CD4-positive, alpha-beta T cell treated with Interleukin-10 for 1 hour (primary cell): ENCODE measurements at places on chromosomes 11 and 22.

DNA sequence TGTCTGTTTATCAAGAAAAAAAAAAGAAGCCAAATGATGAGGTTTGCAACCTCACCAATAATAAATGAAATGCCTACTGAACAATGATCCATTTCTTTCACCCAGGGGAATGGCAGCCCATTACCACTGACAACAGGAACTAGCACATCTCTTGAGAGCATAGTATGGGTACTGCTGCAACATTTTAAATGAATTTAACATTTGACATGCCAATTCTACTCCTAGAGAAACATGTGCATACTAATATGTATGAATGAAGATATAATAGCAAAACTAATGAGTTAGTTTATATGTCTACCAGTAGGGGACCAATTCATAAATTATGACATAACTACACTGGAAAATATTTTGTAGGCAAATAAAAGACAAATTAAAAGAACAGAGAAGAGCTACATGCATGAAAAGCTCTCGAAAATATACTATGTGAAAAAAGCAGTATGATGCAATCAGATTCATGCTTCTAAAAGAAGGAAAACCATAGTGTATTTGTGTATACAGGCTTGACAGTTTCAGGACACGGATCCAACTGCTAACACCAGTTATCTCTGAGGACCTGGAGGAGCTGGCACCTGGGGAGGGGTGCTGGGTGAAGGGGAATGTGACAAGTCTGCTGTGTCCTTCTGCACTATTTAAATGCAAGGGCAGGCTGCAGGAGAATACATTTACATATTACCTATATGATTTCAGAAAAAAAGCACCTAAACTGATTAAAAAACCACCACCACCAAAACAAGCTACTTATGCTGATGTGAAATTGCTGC, 6.9 kb downstream of the SMCO4 start:
- no peak for DNase-seq

GRCh38 chr11:124674571-124674970, 867 bp downstream of the SPA17 start:
- no peak for DNase-seq

GRCh38 chr11:107916671-107917241, 11.5 kb upstream of the RAB39A start:
- DNase-seq, result peak; percentile 8

- no peak for DNase-seq
Measured at GRCh38 chr11:61686469-61686868, 6.3 kb downstream of the DAGLA start.

DNA sequence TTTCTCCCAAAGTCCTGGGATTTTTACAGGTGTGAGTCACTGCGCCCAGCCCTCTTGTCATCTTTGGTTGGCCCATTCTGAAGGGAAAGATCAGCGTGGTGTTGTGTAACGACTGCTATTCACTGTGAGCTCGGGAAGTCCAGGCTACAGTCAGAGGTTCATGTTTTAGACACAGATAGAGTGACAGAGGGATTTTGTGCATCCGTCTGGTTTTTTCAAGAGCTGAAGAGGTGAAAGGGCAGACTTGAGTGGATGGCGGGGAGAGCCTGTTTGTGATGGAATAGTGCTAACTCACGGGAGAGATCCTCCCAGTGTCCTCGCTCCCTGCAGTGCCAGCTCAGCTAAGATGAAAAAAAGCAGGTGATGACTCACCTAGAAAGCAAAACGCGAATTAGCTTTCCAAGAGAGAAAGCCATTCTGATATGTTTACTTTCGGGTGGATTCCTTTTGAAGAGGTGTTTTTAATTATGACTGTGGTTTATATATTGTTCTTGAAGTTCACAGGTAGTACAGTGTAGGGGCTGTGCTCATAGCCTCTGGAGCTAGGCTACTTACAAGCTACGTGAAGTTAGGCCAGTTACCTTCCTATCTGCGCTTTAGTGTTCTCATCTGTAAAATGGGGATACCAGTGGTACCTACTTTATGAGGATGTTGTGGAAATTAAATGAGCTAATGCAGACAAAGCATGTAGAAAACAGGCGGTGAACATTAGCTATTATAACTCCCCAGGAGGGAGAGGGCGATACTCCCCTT, 67.2 kb downstream of the C11orf91 start:
- DNase-seq, result no peak

DNA sequence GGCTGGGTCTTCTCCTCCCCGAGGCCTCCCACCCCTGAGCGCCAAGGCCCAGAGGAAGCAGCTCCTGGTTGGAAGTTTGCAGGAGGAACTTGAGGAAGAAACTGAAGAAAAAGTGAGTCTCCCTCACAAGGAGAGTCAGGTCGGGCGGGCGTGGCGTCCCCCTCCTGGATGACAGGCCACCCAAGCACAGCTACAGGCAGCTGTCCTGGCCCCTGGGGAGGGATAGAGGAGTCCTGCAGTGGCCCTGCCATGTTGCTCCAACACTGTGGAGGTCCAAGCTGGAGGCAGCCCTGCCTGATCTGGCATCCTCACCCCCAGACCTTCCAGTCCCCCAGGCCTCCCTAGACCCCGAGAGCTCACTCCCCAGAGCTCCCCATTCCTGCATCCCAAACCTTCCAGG, 1150.1 kb downstream of the BRD1 start:
- no peak for DNase-seq

DNA sequence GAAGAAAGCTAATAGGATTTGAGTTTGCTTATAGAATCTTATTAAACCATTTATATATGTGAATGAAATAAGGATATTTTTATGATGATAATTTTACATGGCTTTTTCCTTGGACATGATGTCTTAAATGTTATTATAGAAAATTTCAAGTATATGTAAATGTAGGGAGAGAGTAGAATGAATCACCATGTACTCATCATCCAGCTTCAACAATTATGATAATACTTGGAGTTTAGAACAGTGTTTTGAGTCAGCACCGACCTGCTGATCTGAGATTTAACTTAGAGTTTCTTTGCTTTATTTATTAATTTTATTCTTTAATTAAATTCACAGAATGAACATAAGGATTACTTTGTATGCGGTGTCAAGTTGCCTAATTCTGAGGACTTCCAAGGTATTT, 193.5 kb downstream of the UVRAG start:
- DNase-seq, result no peak

- no peak for DNase-seq
Measured at GRCh38 chr11:116611998-116612620, 160.7 kb downstream of the BUD13 start.

GRCh38 chr22:36619797-36620399, 83.7 kb downstream of the CACNG2 start:
- no peak for DNase-seq

GRCh38 chr11:68211546-68211945, 1.6 kb downstream of the KMT5B start:
- no peak for DNase-seq

GRCh38 chr11:114562166-114562916, 2.7 kb upstream of the NXPE1 start:
- no peak for DNase-seq

DNA sequence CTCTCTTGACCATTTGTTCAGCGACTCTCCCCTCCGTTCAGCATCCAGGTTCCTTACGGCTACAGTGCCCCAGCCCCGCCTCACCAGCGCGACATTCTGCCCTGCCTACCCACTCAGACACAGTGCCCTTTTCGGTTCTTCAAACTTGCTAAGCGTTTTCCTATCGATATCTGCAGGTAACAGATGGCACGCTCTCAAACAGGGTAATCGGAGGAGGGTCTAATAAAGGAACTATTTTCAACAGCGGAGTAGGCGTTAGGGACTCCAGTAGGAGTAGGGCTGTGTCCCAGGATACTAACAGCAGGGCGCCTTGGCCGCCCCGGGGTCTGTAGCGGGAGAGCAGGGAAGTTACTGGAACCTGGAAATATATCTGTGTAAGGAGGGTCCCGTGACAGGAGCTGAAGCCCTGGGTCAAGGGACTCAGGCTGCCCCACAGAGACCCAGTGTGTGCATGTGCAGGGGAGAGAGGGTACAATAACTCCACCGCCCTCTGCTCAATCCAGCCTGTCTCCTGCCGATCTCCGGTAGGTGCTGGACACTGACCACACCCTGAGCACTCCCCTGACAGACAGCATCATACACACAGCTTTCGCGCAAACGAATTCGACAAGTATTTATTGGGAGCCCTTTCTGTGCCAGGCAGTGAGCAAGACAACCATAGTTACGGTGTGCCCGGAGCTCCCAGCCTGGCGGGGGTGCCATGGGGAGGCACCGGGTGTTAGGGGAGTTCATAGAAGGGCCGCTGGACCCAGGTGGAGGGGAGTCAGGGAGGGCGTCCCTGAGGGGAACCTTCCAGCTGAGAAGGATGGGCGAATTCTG, 2.1 kb downstream of the KLHL35 start:
- DNase-seq, result no peak

- DNase-seq, result peak; percentile 34
Measured at GRCh38 chr22:19679522-19680101, 34.7 kb upstream of the SEPTIN5 start.

GRCh38 chr11:101030015-101030414, 99.6 kb downstream of the PGR start:
- DNase-seq, result no peak

DNA sequence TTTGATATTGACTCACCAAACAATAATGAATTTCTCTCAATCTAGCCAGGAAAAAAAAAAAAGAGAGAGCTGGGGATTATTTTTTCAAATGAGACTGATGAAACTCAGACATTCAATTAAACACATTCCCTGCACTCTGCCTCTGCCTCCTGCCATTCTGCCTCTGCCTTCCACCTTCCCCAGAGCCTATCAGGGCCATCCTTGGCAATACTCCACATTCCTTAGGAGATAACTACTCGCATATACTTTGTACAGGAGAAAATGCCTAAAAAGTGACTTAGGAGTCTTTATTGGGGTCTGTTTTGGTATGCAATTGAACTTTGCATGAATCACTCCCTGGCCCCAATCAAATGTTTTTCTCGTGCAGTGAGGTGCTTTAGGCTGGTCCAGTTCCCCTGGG, 246.6 kb upstream of the PLET1 start:
- DNase-seq, result no peak

DNA sequence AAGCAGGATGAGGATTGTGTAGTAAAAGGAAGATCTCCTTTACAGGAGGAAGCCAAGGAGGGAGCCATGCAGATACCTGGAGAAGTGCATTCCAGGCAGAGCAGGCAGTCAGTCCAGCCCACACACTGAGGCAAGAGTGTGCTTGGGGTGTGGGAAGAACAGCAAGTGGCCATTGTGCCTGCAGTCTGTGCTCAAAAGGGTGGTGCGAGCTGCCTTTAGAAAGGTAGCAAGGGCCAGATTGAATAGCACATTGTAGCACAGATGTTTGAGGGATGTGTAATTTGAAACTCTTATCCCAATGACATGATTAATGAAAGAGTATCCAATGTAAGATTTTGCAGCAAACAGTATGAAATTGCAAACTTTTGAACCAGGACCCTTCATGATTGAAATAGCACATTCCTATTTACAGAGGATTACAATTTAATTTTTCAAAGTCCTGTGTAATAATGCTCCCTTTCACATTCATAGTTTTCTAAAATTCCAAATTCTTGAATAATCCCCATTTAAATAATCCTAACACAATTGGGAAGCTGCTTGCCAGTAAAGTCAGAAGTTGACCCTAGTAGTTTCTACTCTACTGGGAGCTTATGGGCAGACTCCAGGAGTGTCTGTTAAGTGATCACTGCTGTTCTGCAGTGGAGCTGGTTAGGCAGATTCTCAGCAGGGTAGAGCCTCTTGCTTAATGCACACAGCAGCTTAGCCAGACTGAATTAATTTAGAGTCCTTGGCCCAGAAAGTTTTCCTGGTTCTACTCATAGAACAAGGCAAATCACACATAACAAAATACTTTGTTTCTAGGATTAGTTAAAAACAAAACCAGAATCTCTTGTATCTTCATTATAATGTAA, 78.1 kb downstream of the CYB5R2 start:
- DNase-seq, result no peak

- peak; percentile 32 for DNase-seq
Measured at GRCh38 chr11:18633256-18634139, 644 bp downstream of the SPTY2D1 start.

- no peak for DNase-seq
Measured at GRCh38 chr11:72782081-72782920, 11.5 kb downstream of the STARD10 start.

DNA sequence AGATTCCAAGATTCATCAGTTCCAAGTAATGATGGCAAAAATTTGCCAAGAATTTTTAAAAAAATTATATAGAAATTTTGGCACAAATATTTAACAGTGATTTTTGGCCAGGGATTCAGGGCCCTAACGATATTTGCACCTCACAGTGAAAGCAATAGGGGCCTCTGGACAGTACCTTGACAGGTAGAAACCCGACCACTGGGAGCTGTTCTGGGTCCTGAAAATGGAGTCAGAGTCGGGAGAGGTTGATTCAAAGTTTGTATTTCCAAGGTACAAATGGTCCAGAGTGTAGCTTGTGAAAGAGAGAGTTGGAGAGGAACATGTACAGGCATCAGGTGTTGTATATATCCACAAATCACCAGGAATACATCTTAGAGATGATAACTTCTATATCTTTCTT, 41.6 kb downstream of the MRGPRX2 start:
- DNase-seq, result no peak

GRCh38 chr11:63560506-63561180, 2.5 kb downstream of the PLAAT2 start:
- peak; percentile 46 for DNase-seq

GRCh38 chr11:36586543-36586942, 7.8 kb upstream of the IFTAP start:
- DNase-seq, result no peak

DNA sequence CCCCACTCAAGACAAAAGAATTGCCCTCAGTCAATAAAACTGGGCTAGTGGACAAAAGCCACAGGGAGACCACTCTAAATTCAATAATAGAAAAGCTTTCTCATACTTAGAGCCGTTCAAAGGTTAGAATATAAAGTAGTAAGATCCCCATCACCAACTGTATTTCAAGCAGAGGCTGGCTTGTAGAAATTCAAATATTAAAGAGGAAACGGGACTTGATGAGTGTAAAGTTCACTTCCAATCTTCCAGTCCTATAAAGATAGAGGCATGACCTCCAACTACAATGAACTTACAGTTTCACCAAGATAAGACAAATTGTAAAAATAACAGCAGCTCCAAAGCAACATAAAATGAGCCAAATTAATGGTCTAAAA, 70.4 kb downstream of the CCDC34 start:
- DNase-seq, result no peak

DNA sequence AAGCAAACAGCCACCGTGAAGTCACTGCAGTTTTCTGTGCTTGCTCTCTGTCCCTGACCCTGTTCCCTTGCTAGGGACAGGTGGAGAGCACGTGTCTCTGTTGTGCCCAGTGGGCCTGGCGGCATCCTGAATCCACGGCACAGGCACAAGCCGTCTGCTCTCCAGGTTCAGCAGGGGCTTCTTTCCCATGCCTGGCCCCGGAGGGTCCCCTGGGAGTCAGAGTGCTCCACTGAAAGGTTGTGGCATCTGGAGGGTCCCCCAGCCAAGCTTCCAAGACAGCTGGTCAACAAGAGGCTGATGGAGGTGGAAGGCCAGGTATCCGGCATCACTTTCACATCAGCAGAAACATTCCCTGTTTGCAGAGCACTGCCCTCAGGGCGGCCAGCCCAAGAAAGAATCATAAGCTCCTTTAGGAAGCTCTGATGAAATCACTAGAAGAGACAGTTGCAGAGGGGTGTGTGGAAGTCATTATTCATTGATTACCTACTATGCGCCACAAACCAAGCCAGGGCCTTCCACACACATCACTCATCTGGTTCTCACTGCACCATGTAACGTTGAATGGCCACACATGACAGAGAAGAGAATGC, 346.4 kb upstream of the B3GAT1 start:
- no peak for DNase-seq

- DNase-seq, result no peak
Measured at GRCh38 chr11:116697639-116698038, 75.1 kb downstream of the BUD13 start.

GRCh38 chr11:77127235-77127911, 673 bp upstream of the MYO7A start:
- DNase-seq, result peak; percentile 52
